CD8-positive, alpha-beta memory T cell (primary cell): ENCODE measurements at places on chromosomes 3 and 15.

GRCh38 chr3:148535001-148535400, 162.7 kb upstream of the AGTR1 start:
- no peak for DNase-seq
- H3K27ac ChIP-seq = no peak overlapping the region

DNA sequence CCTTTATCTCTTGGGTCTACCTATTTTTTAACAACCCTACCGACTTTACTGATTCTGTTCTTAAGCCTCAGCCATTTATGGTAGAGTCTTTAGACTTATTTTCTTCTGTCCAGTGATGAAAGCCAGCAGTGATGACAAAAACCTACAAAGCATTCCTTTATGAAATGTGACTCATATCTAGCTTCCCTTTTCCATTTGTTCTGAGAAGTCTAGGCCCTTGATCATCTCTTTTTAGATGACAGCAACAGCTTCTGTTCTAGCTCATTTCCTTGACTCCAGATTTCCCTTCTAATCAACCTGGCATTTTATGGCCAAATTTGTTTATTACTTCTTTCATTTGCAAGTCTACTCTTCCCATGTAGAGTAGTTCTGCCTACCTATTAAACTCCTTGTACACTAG, 36.1 kb downstream of the CFAP44 start:
- H3K4me3 ChIP-seq = no peak overlapping the region
- DNase-seq = no peak
- H3K4me1 ChIP-seq = no peaks in the 10 kb centered on the region
- H3K27me3 ChIP-seq = no peaks in the 10 kb centered on the region
- H3K36me3 ChIP-seq = no peaks in the 10 kb centered on the region
- H3K27ac ChIP-seq = no peak overlapping the region

GRCh38 chr3:11037976-11038375, 45.4 kb downstream of the SLC6A1 start:
- no peaks in the 10 kb centered on the region for H3K4me1 ChIP-seq
- DNase-seq = no peak
- H3K27ac ChIP-seq = no peak overlapping the region
- no peak overlapping the region for H3K4me3 ChIP-seq

GRCh38 chr3:58388550-58389091, 45.0 kb downstream of the PDHB start:
- no peaks in the 10 kb centered on the region for H3K27me3 ChIP-seq
- no peaks in the 10 kb centered on the region for H3K4me1 ChIP-seq
- no peak overlapping the region for H3K4me3 ChIP-seq
- no peak for DNase-seq
- no peak overlapping the region for H3K27ac ChIP-seq
- H3K36me3 ChIP-seq = no peaks in the 10 kb centered on the region

- H3K27me3 ChIP-seq = no peaks in the 10 kb centered on the region
- H3K4me1 ChIP-seq = no peaks in the 10 kb centered on the region
- H3K27ac ChIP-seq = no peak overlapping the region
- no peak for DNase-seq
Measured at GRCh38 chr3:66095295-66096001, 56.7 kb upstream of the MAGI1 start.

- H3K36me3 ChIP-seq = no peaks in the 10 kb centered on the region
- no peak overlapping the region for H3K4me3 ChIP-seq
- DNase-seq = no peak
Measured at GRCh38 chr15:98063871-98064270, 103.4 kb downstream of the ARRDC4 start.

DNA sequence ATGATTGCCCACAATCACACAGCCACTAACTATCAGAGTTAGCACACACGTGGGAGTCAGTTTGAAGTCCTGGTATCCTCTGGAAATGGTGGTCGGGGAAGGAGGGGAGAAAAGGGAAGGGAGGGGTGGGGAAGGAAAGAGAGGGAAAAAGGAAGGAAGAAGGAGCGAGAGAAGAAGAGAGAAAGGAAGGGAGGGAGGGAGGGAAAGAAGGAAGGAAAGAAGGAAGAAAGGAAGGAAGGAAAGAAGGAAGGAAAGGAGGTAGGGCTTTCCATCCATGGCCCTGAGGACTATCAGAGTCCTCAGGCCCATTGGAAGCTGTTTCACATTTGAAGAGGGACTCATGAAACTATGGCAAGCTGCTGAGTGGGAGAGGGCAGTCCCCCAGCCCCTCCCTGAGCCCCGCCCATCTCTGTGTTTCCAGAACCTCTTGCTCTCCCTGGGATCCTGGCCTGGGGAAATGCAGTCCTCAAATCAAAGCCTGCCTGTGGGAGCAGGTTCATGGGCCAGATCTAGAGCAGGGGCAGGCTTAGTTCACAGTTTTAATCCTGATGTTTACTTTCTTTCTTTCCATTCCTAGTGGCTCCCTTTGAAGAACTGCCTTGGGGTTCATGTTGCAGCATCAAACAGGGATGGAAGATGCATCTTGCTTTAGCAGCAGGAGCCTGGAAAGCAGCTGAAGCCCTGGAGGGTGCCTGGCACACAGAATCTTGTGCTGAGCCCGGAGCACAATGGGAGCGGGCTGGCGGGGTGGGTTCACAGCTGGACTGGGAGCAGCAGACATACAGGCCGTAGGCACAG, 66.1 kb upstream of the GLCE start:
- DNase-seq = no peak
- no peak overlapping the region for H3K27ac ChIP-seq
- no peaks in the 10 kb centered on the region for H3K27me3 ChIP-seq

GRCh38 chr3:104397713-104398112, 969.0 kb upstream of the ALCAM start:
- no peak overlapping the region for H3K27ac ChIP-seq
- H3K27me3 ChIP-seq = no peaks in the 10 kb centered on the region
- no peaks in the 10 kb centered on the region for H3K36me3 ChIP-seq
- no peak overlapping the region for H3K4me3 ChIP-seq
- no peaks in the 10 kb centered on the region for H3K4me1 ChIP-seq
- no peak for DNase-seq

GRCh38 chr15:39059917-39060316, 495.3 kb upstream of the RASGRP1 start:
- no peaks in the 10 kb centered on the region for H3K36me3 ChIP-seq
- no peak overlapping the region for H3K27ac ChIP-seq
- no peaks in the 10 kb centered on the region for H3K4me1 ChIP-seq
- no peak for DNase-seq
- H3K27me3 ChIP-seq = no peaks in the 10 kb centered on the region
- H3K4me3 ChIP-seq = no peak overlapping the region

- no peak overlapping the region for H3K27ac ChIP-seq
- no peaks in the 10 kb centered on the region for H3K4me1 ChIP-seq
- no peak for DNase-seq
- no peak overlapping the region for H3K4me3 ChIP-seq
- H3K27me3 ChIP-seq = no peaks in the 10 kb centered on the region
Measured at GRCh38 chr3:111194048-111194447, 122.4 kb downstream of the NECTIN3 start.

GRCh38 chr3:40254891-40255290, 54.6 kb upstream of the EIF1B start:
- H3K4me1 ChIP-seq = no peaks in the 10 kb centered on the region
- H3K27me3 ChIP-seq = no peaks in the 10 kb centered on the region
- no peaks in the 10 kb centered on the region for H3K36me3 ChIP-seq
- H3K4me3 ChIP-seq = no peak overlapping the region
